ENCODE measurements at places on chromosomes 2 and 18.

GRCh38 chr18:35095983-35096676 is 54.9 kb downstream of the MAPRE2 start:
- DNase-seq = no peak

DNA sequence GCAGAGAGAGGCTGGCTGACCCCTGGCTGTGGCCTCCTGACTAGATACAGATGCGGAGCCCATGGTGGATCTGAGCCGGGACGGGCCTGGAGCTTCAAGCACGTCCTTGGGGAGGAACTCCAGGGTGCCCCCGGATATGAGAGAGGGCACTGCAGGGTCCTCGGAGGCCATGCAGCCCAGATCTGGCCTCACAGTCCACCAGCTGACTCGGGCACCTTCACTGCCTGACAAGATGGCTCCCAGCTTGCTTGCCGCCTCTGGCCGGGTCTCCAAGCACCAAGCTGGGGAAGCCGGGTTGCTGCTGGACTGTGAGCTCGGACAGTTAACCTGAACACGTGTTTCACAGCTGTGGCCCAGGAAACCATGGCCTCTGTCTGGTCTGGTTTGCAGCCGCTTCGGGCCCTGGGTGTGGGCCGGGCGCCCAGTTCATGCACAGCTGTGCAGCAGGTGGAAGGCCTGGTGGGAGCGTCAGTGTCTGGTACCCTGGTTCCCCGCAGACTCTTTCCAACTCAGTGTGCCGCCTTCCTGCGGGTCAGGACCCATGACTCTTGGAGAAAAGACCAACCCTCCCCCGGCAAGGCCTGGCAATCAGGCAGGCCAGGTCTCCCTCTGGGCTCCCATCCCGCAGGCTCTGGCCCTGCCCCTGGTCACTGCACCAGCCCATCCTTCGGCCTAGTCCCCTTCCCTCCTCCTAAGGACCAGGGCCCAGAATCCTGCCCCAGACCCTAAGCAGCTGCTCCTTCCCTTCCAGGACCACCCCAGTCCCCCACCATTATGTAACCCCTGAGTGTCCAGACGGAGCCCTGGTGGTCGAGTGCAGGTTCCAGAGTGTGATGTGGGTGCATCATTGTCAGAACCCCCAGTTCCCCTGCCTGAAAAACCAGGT is 74.6 kb upstream of the OTOS start:
- DNase-seq = no peak

GRCh38 chr2:105781274-105781978 is 36.7 kb downstream of the NCK2 start:
- no peak for DNase-seq

GRCh38 chr2:36626071-36626470 is 28.1 kb upstream of the FEZ2 start:
- DNase-seq = no peak

DNA sequence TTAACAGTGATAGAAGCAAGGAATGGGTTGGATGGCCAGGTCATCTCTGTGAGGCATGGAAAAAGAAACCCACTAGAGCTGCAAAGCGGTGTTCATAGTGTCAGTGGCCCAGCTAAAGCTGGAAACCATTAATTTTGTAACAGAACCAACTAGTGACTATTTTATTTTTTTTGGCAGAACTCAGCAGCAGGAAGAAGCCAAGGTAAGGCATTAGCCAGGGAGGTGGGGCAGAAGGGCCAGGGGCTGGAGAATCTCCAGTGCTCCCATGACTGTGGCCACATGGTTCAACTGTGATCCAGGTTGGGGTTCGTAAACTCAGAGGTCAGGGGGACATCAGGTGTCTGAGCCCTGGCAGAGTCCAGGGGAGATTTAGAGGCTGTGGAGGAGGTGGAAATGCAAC is 25.9 kb upstream of the YES1 start:
- no peak for DNase-seq

DNA sequence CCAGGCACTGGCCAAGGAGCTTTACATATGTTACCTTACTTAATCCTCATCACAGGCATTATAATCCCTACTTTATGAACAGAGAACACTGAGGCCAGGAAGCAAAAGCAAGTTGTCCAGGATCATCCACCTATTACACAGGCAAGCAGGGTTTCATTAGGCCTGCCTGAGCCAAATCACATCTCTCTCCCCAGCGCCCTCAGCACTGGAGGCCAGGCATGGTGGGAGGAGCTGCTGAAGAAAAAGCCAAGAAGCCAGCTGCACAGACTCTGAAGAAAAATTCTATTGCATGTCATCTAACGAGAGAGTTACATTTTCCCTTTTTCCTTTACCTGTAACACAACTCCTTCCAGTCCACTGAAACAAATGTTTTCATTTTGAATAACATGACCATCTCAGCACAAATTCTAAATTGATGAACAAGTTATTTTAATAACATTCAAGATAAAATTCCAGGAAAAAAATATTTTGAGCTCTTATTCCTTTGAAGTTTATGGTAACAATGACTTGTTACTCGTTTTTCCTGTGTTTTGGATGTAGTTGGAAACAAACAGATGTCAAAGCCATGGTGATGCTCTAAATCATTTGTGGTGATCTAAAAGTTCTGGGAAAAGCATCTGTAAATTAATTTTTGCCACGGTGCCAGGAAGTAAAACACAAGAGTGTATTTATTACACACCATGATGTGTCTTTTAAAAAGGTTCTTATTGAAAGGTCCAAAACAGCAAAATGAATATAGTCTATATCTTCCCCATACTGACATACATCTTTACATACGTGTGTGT is 139.0 kb upstream of the ITGB6 start:
- no peak for DNase-seq

GRCh38 chr18:7234091-7234490 is 3.2 kb downstream of the LRRC30 start:
- no peak for DNase-seq

GRCh38 chr2:208253600-208254117 is 1.2 kb downstream of the IDH1 start:
- no peak for DNase-seq

- no peak for DNase-seq
Observed at GRCh38 chr18:4789506-4789905, 334.4 kb upstream of the DLGAP1 start.

DNA sequence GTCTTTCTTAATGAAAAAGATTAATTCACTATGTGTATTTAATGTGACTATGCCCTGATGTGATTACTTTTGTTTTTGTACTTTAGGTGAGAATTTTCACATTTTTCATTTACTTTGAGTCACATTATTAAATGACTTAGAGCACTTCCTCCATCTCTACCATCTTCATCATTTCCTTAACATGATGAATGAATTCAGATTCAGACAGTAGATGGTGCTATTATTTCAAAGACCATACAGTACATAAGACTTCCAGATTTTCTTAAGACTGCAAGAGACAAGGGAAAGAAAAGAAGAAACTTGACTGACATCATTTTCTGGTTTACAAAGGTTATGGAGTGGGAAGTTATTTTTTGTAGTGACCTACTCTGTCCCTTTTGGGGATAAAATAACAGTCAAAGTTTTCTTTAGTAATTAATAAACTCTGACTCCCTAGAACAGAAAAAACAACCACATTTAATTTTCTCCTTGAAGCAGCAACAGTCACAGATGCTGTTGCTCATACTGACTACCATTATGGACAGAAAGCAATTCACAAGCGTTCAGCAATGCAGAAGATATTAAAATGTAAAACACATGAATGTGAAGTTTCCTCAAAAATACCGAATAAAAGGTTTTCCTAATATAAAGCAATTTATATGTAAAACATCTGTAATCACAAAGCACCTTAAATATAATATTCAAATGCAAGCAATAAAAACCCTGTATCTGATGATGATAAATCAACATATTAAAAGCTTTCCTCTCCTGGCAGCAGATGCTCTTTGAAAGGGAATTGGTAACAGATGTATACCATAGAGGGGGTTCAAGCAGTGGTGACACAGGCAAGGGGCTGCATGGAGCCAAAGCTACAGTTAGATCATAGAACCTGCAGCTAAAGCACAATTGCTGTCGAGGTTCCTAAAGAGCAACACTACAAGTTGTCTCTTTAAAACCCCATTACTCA is 1010.9 kb upstream of the NXPH2 start:
- DNase-seq = no peak

GRCh38 chr2:136361521-136361920 is 243.6 kb upstream of the CXCR4 start:
- DNase-seq = no peak

DNA sequence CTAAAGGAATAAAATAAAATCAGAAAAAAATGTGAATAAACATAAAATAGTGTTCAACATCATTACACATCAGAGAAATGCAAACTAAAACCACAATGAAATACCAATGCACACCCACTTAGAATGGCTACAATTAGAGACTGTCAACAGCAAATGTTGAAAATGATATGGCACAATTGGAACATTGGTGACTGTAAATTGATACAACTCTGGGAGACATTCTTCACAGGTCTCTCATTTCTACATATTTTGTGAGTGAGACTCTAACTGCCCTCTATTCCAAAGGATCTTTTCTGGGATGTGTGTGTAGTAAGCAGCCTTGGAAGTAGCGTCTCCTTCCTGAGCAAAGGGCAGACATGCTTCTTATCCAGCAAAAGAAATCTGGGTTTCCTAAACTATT is 323.0 kb downstream of the FBXO15 start:
- no peak for DNase-seq

DNA sequence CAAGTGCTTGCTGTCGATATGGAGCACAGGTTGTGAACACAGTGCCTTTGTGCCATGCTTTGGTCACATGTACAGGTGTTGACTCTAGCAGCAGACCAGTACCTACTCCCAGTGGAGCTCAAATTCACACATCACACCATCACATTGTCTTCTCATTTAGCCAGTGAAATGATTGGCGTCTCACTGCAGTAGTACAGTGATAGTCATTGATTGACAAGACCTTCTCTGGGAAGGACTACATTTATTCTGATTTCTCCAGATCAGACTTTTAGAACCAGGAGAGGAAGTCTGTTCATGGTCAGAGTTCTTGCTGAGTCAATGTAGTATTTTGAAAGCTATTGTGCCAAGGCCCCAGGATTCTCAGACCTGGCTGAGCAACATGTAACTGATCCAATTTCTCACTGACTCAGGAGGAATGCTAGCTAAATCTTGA is 75.2 kb downstream of the FMNL2 start:
- DNase-seq = no peak

DNA sequence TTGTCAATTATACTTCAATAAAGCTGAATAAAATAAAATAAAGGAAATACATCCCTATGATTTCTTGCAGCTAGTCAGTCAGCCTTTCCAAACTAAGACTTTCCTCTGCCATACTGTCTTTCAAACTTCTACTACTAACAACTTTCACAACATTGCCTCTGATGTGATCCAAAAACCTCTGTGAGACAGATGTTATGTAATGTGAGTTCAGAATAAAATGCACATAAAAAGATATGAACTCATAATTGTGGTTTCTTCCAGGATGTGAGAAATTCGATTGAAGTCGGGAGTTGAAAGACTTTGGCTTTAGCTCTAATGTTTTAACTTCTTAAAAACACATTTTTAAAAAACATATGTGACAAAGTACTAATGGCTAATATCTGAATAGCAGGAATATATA is 98.7 kb downstream of the PIGN start:
- DNase-seq = no peak

DNA sequence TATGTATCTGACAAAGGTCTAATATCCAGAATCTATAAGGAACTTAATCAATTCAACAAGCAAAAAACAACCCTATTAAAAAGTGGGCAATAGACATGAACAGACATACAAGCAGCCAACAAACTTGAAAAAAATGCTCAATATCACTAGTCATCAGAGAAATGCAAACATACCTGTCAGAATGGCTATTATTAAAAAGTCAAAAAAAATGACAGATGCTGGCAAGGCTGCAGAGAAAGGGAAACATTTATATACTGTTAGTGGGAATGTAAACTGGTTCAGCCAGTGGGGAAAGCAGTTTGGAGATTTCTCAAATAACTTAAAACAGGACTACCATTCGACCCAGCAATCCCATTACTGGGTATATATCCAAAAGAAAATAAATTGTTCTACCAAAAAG is 21.6 kb downstream of the SESTD1 start:
- DNase-seq = no peak

DNA sequence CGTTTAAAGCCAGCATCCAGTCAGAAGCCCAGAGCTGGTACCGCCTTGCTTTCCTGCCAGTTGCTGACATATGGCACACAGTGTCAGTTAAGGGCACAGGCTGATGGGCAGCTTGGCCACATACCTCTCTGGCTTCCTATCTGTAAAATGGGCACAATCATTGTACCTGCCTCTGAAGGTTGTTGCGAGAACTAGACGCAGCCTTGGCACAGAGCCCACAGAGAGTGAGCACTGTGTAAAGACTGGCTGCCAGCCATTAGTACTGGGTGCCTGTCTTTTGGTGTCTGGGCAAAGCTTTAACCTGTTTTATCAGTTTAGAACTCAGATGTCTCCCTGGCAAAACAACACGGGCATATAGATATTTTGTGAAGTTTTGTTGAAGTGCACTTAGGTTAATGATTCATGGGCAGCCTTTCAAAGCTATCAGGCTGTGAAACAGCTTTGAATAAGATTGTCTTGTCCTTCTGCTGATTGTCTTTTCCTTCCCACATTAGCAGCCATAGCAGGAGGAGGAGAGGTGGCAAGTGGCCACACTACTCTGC is 269.5 kb downstream of the NEDD4L start:
- no peak for DNase-seq

- DNase-seq = no peak
Observed at GRCh38 chr2:61184263-61184662, 22.3 kb downstream of the C2orf74 start.

- DNase-seq = no peak
Observed at GRCh38 chr2:107436281-107436680, 390.4 kb upstream of the RGPD4 start.

- no peak for DNase-seq
Observed at GRCh38 chr2:46239175-46239846, 57.9 kb upstream of the EPAS1 start.

- no peak for DNase-seq
Observed at GRCh38 chr18:46297621-46298020, 193.4 kb downstream of the HAUS1 start.

DNA sequence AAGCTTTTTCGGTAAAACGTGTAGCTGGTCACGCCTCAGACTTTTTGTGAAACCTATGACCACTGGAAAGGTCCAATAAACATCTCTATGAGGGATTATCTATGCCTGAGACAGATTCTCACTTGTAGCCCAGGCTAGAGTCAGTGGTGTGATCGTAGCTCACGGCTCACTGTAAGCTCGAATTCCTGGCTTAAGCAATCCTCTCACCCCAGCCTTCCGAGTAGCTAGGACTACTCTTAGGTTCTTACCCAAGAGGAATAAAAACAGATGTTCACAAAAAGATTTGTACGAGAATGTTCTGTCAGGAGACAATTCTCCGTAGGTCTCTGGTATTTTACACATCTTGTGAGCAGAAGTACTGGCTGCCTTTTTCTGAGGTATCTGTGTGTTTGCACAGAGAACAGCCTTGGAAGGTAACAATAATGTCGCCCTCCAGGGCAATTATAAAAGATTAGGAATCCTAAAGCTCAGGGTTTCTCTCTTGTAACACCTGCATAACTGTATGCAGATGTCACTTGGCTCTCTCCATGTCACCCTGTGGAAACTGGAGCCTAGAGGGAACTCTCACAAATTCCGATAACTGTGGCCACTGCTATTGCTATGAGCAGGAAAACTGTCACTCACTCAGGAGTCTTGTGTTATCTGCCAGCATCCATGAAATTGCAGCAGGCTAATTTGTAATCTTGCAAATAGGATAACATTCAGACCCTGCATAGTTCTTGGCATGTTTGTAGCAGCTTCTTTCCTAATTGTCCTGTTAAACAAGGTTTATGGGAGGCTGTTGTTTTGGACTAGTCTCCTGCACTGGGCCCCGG is 25.5 kb upstream of the RALBP1 start:
- DNase-seq = no peak

Measured in stimulated activated CD8-positive, alpha-beta memory T cell treated with anti-CD3 and anti-CD28 coated beads, Interleukin-7, amount 100 ng/mL, for 24 hours (primary cell).